ENCODE measurements at places on chromosomes 1 and 21. TPM values are rescaled to one million over a fixed set of nuclear protein-coding genes. Genes with fewer than 3 reads are reported as not detected.

- no peak overlapping the region for H3K27ac ChIP-seq
- DNase-seq: no peak
- H3K27me3 ChIP-seq: no peaks in the 10 kb centered on the region
These were observed 3.3 kb downstream of the KRTAP10-3 start for GRCh38 chr21:44555200-44555875.

DNA sequence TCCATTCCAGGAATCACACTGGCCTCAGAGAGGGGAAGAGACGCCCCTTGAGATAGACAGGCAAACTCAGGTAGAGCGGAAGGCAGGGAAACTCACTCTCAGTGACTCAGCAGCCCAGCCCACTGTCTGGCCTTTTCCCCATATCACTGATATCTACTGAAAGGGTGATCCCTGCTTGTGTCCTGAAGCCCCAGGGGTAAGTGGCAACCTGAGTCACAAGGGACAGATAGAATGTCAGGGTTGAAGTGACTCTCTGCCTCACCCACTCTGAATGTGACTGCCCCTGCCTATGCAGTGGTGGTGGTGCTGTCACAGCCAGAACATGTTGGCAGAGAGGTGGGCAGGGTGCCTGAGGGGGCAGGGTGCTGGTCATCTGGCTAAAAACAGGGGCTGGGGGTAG, 157.5 kb upstream of the FGGY start:
- no peak overlapping the region for H3K4me3 ChIP-seq
- DNase-seq: no peak
- H3K36me3 ChIP-seq: no peaks in the 10 kb centered on the region

- H3K27ac ChIP-seq: no peak overlapping the region
- H3K4me1 ChIP-seq: no peaks in the 10 kb centered on the region
- H3K4me3 ChIP-seq: no peak overlapping the region
- H3K27me3 ChIP-seq: no peaks in the 10 kb centered on the region
- no peak for DNase-seq
These were observed 35.4 kb upstream of the COL24A1 start for GRCh38 chr1:86191958-86192357.

DNA sequence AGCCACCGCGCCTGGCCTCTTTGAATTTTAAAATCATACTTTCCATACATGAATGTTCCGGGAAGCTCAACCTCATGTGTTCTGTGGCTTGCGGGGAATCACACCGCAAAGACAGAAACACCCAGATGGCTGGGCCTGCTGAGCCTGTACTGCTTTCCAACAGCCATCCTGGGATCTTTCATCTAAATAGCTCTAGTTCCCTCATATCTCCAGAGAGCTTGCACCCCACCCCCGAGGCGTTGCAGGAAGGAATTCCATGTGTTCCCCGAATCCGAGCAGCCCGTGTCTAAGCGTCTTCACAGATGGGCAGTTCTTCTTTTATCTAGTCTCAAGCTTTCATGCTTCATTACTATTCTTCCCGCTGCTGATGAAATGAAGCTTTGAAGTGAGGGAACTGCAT, 66.4 kb downstream of the IGSF21 start:
- H3K27ac ChIP-seq: no peak overlapping the region
- H3K4me3 ChIP-seq: no peak overlapping the region
- no peaks in the 10 kb centered on the region for H3K27me3 ChIP-seq
- DNase-seq: no peak
- no peaks in the 10 kb centered on the region for H3K4me1 ChIP-seq
- no peaks in the 10 kb centered on the region for H3K36me3 ChIP-seq

DNA sequence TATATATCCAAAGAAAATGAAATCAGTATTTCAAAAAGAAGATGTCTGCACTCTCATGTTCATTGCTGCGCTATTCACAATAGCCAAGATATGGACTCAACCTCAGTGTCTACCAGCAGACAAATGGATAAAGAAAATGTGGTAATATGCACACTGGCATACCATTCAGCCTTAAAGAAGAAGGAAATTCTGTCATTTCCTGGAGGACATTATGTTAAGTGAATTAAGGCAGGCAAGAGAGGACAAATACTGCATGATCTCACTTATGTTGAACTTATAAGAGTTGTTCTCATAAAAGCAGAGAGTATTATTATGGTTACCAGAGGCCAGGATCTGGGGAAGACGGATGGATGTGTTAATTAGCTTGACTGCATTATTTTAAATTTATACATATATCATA, 115.9 kb downstream of the NEGR1 start:
- H3K27ac ChIP-seq: no peak overlapping the region
- no peaks in the 10 kb centered on the region for H3K4me1 ChIP-seq
- no peak overlapping the region for H3K4me3 ChIP-seq
- H3K27me3 ChIP-seq: no peaks in the 10 kb centered on the region
- no peaks in the 10 kb centered on the region for H3K36me3 ChIP-seq

DNA sequence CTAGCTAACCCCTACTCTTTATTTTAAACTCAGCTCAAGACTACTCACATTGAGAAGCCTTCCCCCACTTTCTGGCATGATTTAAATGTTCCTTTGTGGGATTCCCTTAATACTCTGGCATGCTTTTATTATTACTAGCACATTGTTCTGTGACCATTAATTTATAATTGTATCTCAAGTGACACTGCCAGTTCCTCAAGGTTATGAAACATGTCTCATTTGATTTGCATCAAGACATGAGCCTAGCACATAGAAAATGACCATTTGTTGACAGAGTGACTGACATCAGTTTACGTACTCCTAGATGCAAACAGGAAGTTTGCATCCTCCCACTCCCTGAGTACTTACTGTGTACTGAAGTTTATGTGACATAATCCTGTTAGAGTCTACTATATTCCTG, 15.2 kb downstream of the RGS4 start:
- peaks cover 9% of the 10 kb centered on the region for H3K4me1 ChIP-seq
- no peak overlapping the region for H3K4me3 ChIP-seq
- no peak for DNase-seq
- peak overlapping the region; percentile 87 for H3K27ac ChIP-seq
- H3K27me3 ChIP-seq: no peaks in the 10 kb centered on the region

DNA sequence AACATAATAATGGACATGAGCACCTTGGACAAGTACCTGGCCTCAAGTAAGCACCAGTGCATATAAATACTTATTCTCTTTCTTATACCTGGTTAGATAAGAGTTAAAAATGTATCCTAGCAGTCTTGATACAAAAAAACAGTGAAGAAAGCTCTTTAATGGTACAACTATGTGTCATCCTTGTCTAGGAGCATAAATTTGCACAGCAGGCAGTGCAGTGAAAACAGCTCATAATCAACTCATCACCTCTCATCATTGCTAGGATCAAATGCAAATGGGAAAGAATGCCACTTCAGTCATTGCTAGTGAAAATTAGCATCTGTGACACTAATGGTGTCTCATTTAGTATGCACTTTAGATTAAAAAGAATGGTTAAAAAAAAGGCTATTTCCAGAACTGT, 7.6 kb downstream of the SAMSN1 start:
- H3K4me1 ChIP-seq: no peaks in the 10 kb centered on the region
- no peaks in the 10 kb centered on the region for H3K36me3 ChIP-seq
- no peak for DNase-seq
- H3K4me3 ChIP-seq: no peak overlapping the region
- H3K27ac ChIP-seq: no peak overlapping the region

The MX1 gene
- 82.5 TPM for total RNA-seq

The NOC2L gene
- 33.2 TPM for total RNA-seq

The PROX1 gene
- 0.32 TPM for total RNA-seq
